Activated CD8-positive, alpha-beta memory T cell treated with anti-CD3 and anti-CD28 coated beads for 4 hours (primary cell): ENCODE measurements at places on chromosomes 1 and 21.

GRCh38 chr1:95451054-95451453 is 217.0 kb downstream of the RWDD3 start:
- no peak for DNase-seq

GRCh38 chr1:245867738-245868137 is 639.3 kb downstream of the SMYD3 start:
- DNase-seq: no peak

- DNase-seq: no peak
Measured at GRCh38 chr21:43588957-43589356, 70.3 kb downstream of the HSF2BP start.

DNA sequence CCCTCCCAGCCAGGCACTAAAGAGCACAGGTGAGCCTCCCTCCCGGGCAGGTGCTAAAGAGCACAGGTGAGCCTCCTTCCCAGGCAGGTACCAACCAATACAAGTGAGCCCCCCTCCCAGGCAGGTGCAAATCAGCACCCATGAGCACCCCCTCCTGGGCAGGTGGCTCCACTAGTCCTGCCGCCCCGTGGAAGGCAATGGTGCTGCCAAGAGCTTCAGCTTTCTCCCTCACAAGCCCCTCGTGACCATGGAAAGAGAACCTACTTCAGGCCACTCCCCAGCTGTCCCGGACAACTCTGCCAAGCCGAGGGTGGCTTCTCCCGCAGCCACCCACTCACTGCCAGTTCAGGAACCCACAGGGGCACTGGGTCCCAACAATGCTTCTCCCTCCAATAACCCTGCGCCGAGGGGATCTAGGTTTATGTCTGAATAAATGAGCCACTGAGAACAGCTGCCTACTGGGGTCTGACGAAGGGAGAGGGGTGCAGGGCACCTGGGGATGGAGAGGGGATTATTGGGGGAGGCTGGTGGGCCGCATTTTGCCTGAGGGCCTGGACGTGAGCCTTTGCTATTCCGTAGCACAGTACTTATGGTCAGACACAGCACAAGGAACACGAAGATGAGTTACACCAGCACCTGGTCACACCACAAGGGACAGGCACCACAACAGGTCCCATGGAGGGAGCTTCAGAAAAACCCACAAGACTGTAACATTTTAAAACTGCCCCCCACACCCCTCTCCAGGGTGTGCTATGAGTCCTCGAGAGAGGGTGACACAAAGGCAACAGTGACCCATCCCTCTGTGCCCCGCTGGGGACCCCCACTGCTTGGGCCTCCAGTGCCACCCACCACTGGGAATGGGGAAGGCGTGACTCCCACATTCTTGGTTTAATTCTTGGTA is 46.3 kb downstream of the PRDM15 start:
- no peak for DNase-seq

GRCh38 chr1:101859941-101860340 is 136.8 kb downstream of the OLFM3 start:
- no peak for DNase-seq

DNA sequence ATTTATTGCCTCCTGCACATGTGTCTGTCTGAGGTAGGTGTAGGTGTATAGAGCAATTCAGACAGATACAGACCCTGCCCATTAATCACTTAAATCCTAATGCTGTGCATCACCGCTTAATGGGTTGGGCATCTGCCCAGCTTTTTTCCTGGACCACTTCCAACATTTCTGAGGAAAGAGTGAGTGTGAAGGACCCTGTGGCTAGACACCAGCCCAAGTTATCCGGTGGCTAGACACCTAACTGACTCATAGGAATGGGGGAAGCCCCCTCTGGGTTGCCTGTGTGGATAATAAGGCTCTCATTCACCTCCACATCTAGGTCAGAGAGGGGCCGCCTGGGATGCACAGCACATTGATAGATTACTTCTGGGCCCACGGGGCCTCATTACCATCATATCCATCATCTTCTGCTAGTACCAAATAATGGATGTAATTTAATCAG is 121.1 kb upstream of the RAVER2 start:
- DNase-seq: no peak

GRCh38 chr1:232551386-232551785 is 78.5 kb downstream of the SIPA1L2 start:
- no peak for DNase-seq

- DNase-seq: no peak
Measured at GRCh38 chr1:52970149-52970548, 43.1 kb downstream of the SCP2 start.

- DNase-seq: no peak
Measured at GRCh38 chr1:60428127-60428526, 354.6 kb upstream of the C1orf87 start.

- no peak for DNase-seq
Measured at GRCh38 chr1:47298025-47298699, 15.8 kb downstream of the STIL start.

DNA sequence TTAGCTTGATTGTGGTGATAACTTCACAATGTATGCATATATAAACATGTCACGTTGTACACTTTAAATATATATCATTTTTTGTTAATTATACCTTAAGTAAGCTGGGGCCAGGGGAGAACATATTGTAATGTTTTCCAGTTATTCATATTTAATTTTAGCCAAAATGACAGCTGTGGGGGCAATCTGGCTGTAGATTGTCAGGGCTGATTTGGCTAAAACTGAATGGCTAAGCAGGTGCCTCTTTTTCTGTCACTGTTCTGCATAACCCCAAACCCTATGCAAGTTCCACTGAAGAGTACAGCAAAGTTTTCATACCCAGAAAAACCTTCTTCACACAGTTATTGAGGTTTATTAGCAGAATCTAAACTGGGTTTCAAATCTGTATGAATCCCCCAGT is 318.2 kb downstream of the PTPRC start:
- DNase-seq: no peak

DNA sequence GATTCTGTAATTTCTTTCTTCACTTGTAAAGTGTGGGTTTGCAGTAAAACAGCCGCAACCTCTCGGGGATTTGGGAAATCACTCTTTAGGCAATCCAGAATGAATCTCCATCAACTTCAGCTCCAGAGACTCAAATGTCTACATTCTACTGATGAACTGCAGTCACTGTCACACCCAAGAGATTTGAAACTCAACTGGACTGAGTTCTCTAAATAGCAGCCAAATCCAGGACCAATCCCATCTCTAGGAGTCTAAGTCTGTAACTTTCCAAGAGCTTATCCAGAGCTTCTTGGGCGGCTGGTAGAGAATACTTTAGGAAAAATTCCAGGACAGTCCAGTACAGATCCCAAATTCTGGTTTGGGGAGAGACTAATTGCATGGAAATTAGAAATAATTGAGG is 62.9 kb downstream of the ADAMTS1 start:
- DNase-seq: no peak

- DNase-seq: no peak
Measured at GRCh38 chr1:156241926-156242325, at the start of gene BGLAP. Gene BGLAP (plus strand): TSS chr1:156242184. CDS start chr1:156242232, 48 bp downstream.
